HFFc6 (cell line): ENCODE measurements at places on chromosomes 16 and 17. TPM values are rescaled to one million over a fixed set of nuclear protein-coding genes. Genes with fewer than 3 reads are reported as not detected.

HOXB7 gene
- total RNA-seq = not detected in 3 replicates

TVP23A gene
- total RNA-seq = not detected in 3 replicates

C17orf78 gene
- total RNA-seq = not detected in 3 replicates

CES1 gene
- total RNA-seq = not detected in 3 replicates

EVI2B gene
- 0.33 to 1.3 TPM (median 0.51 TPM) in 3 replicates for total RNA-seq

KIF18B gene
- 10.3 to 24.4 TPM (median 22.6 TPM) in 3 replicates for total RNA-seq

SDR42E1 gene
- not detected in 3 replicates for total RNA-seq
